ENCODE measurements at places on chromosomes 6 and 20. TPM values are rescaled to one million over a fixed set of nuclear protein-coding genes. Genes with fewer than 3 reads are reported as not detected.

The AVP gene
- 0.51 TPM for total RNA-seq

The PBOV1 gene
- total RNA-seq = not detected

The SLC12A5 gene
- total RNA-seq = not detected

The UTRN gene
- 65.8 TPM for total RNA-seq

The CST2 gene
- total RNA-seq = not detected

The LHFPL5 gene
- total RNA-seq = not detected

The C2 gene
- total RNA-seq = 7.6 TPM

The DACT2 gene
- 1.6 TPM for total RNA-seq

The SSTR4 gene
- total RNA-seq = not detected

The OLIG3 gene
- total RNA-seq = not detected

The NT5E gene
- total RNA-seq = 4.2 TPM

The TRDN gene
- 370 TPM for total RNA-seq

The NANP gene
- total RNA-seq = 3.4 TPM

The ID1 gene
- 89.5 TPM for total RNA-seq

The CAPN11 gene
- total RNA-seq = 0.43 TPM

The SMOC2 gene
- total RNA-seq = 10.9 TPM

The BMP6 gene
- total RNA-seq = 2.6 TPM

The BANF2 gene
- total RNA-seq = not detected

The EMILIN3 gene
- total RNA-seq = 5.6 TPM

The SHLD1 gene
- total RNA-seq = 7.4 TPM

The IMPG1 gene
- total RNA-seq = not detected

The DNAH8 gene
- 0.03 TPM for total RNA-seq

The RAB32 gene
- total RNA-seq = 5.3 TPM

The DDO gene
- total RNA-seq = 31.1 TPM

The SEMG1 gene
- not detected for total RNA-seq

The POU3F2 gene
- total RNA-seq = not detected

The COL21A1 gene
- 20.8 TPM for total RNA-seq

The TCF19 gene
- 3.6 TPM for total RNA-seq

The TBXT gene
- total RNA-seq = not detected

The DZANK1 gene
- 0.48 TPM for total RNA-seq

The PLN gene
- 2,342 TPM for total RNA-seq

The LINC00237 gene
- not detected for total RNA-seq

The CYP39A1 gene
- 4.7 TPM for total RNA-seq

The CTAGE9 gene
- total RNA-seq = not detected

The EYS gene
- not detected for total RNA-seq

The KHDC1 gene
- total RNA-seq = 2.0 TPM

Data from Right ventricle myocardium superior (tissue), 1 donor.